ENCODE measurements at places on chromosomes 4 and X.
A peak's percentile ranks its signal among the peaks of the same experiment; 100 is the strongest.

GRCh38 chrX:14030174-14030530 is 460 bp upstream of the GEMIN8 start:
- DNase-seq = peak; percentile 54

DNA sequence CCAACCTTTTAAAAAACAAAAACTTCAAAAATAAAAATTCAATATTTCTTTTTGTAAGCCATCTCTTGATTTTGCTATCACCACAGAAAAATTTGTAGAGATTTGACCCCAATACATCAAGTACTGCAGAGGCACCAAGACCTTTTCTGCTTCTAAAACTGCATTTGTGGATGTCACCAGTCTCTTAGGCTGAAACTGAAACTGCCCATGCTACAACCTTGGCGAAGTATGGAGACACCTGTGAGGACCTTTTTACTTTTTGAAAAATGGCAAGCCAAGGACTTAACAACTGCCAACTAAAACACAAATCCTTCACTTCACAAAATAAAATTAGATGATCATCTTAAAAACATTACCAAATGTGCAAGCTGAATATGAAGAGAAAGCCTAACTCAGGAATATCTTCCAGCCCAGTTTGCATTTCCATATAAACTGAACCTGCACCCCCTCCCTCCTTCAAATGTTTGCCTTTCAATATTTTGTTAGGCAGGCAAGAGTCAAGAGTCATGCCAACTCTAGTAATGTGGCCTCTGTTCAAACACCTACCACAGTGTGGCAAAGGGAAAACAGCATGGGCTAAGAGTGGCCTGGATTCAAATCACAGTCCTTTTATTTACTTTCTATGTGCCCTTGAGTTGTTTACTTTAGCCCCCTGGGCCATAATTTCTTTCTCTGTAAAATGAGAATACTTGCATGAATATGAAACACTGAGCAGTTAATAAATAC is 389.4 kb downstream of the OPHN1 start:
- no peak for DNase-seq

DNA sequence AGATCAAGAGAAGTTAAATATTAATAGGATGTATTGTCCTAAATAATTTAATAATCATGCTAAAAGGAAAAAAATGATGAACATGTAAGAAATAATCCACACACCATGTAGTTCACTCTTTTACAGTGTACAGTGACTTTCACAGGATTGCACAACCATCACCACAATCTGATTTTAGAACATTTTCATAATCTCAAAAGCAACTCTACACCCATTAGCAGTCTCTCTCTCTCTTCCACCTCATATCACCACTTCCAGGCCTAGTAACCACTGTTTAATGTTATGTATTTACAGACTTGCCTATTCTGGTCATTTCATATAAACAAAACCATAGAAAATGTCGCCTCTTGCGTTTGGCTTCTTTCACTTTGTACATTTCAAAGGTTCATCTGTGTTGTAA is 153.4 kb downstream of the FSTL5 start:
- DNase-seq = no peak

DNA sequence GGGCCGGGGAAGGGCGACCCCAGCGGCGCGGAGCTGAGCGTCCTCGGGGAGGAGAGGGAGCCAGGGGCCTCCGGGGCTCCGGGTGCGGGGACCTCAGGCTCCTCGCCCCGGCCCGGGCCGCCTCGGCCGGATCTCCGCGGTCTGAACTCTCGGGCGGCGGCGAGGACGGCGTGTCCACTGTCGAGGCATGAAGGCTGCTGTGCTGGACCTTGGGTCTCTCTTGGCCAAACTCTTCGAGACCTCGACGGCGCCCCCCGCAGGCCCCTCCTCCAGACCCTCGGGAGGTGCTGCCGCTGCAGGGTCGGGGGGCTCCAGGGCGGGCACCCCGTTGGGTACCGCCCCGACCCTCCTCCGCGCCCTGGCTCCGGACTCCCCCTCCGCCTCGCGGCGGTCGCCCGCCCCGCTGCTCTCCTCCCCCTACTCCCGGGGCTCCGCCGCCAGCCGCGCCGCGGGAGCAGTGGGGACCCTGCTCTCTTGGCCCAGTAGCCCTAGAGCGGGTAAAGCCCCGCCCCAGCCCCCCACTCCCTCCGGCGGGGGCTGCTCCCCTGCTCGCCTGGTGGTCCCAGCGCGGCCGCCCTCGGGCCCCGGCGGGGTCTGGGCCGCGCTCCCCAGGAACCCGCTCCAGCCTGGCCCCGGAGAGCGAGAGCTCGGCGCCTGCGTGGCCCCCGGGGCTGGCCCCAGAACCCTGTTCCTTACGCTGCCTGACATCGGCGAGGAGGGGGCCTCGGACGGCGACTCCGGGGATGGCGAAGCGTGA is 564 bp downstream of the FAM149A start:
- DNase-seq = no peak

DNA sequence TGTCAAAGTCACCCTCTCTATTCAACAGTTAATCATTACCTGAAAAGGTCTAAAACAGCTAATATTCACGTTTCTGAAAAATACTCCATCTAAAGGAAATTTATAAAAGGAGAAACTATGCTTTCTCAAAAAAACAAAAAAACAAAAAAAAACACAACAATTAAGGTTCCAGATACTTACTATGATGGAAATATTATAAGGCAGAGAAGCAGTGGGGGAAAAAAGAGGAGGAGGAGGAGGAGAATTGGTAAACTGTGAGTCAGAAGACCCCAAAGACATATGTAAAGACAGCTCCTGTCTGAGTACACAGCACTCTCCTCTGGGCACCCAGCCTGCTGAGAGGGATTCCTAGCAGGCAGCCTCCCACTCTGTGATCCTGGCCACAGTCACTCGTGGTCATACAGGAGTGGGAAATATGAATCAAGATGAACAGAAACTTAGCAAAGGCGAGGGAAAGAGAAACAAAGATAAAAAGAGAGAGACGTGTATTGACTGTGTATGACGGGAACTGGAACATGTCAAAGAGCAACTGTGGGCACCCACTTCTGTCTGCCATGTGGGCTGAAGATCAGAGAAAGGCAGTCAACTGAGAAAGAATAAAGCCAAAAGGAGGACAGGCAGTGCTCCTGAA is 12.5 kb downstream of the KLHL15 start:
- DNase-seq = no peak

DNA sequence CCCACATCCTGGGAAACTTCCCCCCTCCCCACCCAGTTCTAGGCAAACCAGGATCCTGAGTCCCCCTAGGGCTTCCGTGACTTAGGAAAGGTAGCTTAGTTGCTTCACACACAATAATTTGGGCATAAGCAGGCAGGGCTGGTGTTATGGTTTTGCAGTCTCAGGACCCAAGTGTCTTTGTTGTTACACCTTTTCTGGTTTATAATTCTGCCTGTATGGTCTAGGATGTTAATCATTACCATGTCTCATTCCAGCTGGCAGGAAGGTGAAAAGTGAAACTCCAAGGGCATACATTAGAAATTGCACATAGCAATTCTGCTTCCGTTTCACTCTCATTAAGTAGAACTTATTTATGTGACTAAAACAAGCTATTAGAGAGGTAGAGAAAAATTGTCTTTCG is 16.8 kb downstream of the UGT8 start:
- no peak for DNase-seq

GRCh38 chr4:8646296-8647093 is 53.9 kb downstream of the CPZ start:
- no peak for DNase-seq

GRCh38 chr4:103307453-103308247 is 109.5 kb upstream of the CENPE start:
- DNase-seq = no peak

DNA sequence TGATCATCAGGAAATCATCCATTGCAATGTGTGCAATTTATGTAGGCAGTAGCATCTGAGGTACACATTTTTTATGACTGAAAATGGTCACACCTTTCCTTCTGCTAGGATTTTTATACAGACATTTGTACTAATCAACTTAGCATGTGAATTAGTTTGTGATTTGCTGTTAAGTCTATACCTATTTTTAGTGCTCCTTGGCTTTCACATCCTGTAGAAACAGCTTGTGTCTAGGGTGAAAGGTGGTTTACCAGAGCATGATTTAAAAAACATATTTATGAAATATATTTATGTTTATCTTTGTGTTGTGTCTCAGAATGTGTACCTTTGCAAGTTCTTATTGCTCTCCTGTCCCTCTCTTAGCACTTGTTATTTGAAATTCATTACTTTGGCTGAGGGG is 916.0 kb downstream of the TECRL start:
- no peak for DNase-seq

GRCh38 chr4:122764821-122765215 is 32.3 kb downstream of the BBS12 start:
- peak; percentile 83 for DNase-seq

GRCh38 chrX:133699023-133699728 is 283.9 kb upstream of the GPC4 start:
- no peak for DNase-seq

GRCh38 chrX:32137525-32137924 is 1065.7 kb upstream of the FTHL17 start:
- peak; percentile 1 for DNase-seq

GRCh38 chr4:102675141-102675540 is 85.6 kb downstream of the MANBA start:
- DNase-seq = no peak

GRCh38 chrX:63128509-63128908 is 222.6 kb downstream of the SPIN4 start:
- peak; percentile 32 for DNase-seq

GRCh38 chrX:133401536-133401935 is 13.8 kb downstream of the GPC4 start:
- no peak for DNase-seq

- DNase-seq = no peak
Measured at GRCh38 chr4:141121768-141122454, 11.4 kb downstream of the RNF150 start.

DNA sequence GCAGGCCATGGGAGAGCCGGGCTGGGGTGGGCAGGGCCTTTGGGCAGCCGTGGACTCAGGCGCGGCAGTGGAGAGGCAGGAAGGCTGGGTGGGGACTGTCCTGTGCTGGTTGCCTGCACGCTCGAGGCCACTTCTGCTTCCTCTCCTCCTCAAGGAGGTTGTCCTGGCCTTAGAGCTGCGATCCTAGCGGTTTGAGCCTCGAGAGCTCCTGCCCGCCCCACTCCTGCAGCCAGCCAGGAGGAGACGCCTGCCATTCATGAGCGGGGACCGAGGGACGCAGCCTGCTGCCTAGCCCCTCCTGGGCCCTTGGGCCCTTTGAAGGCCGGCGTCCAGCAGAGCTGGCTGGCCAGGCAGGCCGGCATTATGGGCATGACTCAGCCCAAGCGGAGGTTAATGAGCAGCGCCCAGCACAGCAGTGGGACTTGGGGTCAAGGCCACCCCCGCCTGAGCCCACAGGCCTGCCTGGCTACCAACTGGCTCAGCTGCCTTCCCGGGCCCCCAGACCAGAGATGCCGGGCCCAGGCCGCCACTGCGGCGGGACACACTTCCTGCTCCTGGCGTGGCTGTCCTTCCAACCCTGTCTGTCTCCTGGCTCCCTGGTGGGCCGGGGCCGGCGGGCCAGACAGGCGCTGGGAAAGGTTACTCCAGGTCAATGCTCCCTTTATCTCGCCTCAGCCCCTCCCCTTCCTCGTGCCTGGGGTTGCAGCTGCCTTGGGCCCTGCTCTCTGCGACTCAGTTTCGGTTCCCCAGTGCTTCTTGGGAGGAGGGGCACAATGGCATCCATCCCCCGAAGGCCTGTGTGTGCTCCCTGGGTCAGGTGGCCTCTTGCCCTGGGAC is 1.8 kb downstream of the ABCD1 start:
- DNase-seq = no peak

DNA sequence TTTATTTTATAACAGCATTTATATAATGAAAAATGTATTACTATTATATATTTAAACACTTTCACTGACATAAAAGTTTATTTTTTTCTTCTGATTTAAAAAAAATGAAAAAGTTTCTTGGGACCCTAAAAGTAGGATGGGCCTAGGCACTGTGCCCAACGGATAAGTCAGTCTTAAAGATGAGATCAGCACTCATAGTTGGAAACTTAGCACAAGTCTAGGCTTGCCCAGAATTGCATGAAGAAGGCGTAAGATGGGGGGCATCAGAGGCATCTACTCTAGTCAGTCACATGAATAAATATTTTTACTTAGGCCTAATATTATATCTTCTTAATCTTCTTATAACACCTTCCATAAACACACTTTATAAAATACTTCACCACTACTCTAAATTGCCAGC is 306.7 kb upstream of the GRID2 start:
- DNase-seq = peak; percentile 54

DNA sequence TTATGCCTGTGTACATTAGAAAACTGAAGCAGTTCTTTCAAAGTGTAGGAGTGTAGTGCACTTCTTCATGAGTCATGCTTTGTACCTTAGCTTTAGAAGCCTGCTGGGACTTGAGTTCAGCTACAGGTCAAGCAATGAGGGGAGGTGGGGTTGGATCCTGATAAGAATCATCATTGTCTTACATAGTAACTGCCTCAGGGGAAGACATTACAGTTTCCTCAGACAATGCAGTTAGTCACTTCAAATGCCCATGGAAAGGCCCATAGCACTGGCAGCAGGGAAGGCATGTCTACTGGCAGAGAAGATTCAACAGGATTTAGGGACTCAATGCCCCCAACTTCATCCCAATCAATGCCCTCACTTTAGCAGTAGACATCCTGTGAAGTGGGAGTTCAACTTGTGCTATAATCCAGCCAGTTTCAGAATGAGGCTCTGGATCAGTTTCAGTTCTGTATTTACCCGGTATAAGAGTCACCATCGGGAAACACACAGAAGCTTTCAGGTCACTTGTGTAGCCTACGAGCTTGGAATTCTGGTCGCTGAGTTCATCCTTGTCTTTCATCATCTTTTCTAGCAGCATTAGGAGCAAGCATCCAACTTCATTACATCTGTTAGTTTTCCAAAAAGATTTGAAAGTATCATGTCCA is 1216.5 kb downstream of the RAPGEF2 start:
- peak; percentile 98 for DNase-seq
